ENCODE measurements at places on chromosomes 13 and 19. TPM values are rescaled to one million over a fixed set of nuclear protein-coding genes. Genes with fewer than 3 reads are reported as not detected.

Gene GARIN5A
- total RNA-seq = 1.5 TPM

Gene SYNGR4
- total RNA-seq = not detected

Gene NLRP7
- not detected for total RNA-seq

Gene PLK5
- total RNA-seq = not detected
